ENCODE measurements at places on chromosomes 5 and 9. TPM values are rescaled to one million over a fixed set of nuclear protein-coding genes. Genes with fewer than 3 reads are reported as not detected.

Gene FBP1
- polyA plus RNA-seq, result 4.5 TPM

- H3K36me3 ChIP-seq, result peaks cover 2% of the 10 kb centered on the region
- H3K27ac ChIP-seq, result no peak overlapping the region
- H3K4me1 ChIP-seq, result no peaks in the 10 kb centered on the region
- no peak for DNase-seq
- H3K4me3 ChIP-seq, result no peak overlapping the region
Measured at GRCh38 chr9:95363051-95363841, 45.7 kb upstream of the FANCC start.

- no peaks in the 10 kb centered on the region for H3K36me3 ChIP-seq
- no peaks in the 10 kb centered on the region for H3K4me1 ChIP-seq
- no peaks in the 10 kb centered on the region for H3K27me3 ChIP-seq
- no peak for DNase-seq
- no peak overlapping the region for H3K27ac ChIP-seq
- no peak overlapping the region for H3K4me3 ChIP-seq
Measured at GRCh38 chr9:104177003-104177611, 83.0 kb downstream of the SMC2 start.

DNA sequence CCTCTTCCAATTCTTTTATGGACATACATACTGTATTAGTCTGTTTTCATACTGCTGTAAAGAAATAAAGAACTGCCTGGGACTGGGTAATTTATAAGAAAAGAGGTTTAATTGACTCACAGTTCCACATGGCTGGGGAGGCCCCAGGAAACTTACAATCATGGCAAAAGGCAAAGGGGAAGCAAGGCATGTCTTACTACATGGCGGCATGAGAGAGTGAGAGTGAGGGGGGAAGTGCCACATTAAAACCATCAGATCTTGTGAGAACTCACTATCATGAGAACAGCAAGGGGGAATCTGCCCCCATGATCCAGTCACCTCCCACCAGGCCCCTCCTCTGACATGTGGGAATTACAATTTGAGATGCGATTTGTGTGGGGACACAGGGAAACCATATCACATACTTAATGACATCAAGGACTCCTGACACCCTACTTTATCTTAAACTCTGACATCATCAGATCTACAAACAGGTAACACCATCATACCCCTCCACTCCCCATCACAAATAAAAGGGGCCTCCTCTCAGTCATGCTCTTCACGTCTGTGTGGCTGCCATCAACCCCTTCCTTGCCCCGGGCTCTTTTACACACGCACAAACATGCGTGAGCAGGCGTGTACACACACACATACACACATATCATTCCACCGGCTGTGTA, 9.7 kb downstream of the ANKRD33B start:
- H3K4me1 ChIP-seq, result peaks cover 33% of the 10 kb centered on the region
- no peaks in the 10 kb centered on the region for H3K27me3 ChIP-seq
- peak overlapping the region; percentile 33 for H3K27ac ChIP-seq
- no peaks in the 10 kb centered on the region for H3K36me3 ChIP-seq
- peak overlapping the region; percentile 60 for H3K4me3 ChIP-seq

GRCh38 chr9:105142406-105143135, 101.9 kb upstream of the SLC44A1 start:
- H3K27ac ChIP-seq, result peak overlapping the region; percentile 53
- no peak for DNase-seq
- peaks cover 5% of the 10 kb centered on the region for H3K27me3 ChIP-seq
- no peaks in the 10 kb centered on the region for H3K36me3 ChIP-seq
- H3K4me1 ChIP-seq, result peaks cover 14% of the 10 kb centered on the region

Data from naive B cell (primary cell).